ENCODE measurements at places on chromosomes 12 and 14. TPM values are rescaled to one million over a fixed set of nuclear protein-coding genes. Genes with fewer than 3 reads are reported as not detected.

DBX2 gene
- 0.10 TPM for polyA plus RNA-seq

OR6J1 gene
- polyA plus RNA-seq = 0.19 TPM

GRCh38 chr12:3692616-3693365 lies 60.1 kb downstream of the CRACR2A start:
- no peak for DNase-seq

E2F7 gene
- polyA plus RNA-seq = 7.5 TPM

FAM90A1 gene
- 2.7 TPM for polyA plus RNA-seq
